ENCODE measurements at places on chromosomes 2 and 18.

DNA sequence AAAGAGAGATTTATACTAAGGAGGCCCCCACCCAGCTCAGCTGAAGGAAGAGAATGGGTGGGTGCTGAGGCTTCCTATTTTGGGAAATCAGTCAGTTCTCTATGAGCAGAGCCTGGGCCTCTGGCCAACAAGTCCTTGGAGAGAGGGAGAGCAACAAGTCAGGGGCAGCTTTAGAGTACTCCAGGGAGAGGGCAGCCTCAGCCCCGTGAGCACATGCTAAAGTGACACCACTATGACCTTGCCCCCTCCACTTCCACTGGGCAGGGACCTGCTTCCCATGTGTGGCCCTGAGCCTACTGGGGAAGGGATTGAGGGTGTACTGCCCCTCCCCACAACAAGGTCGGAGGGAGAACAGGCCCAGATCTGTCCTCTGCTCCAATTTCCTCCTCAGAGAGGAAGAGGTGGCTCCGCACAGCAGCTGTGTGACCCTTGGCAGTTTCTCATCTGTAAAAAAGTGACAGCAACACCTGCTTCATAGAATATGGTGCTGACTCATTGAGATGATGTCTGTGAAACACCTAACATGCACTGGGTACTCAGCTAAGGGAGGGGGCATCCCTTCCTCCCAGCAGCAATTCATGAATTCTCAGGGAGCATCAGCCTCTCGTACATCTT, 72.9 kb downstream of the CLHC1 start:
- DNase-seq, result no peak

DNA sequence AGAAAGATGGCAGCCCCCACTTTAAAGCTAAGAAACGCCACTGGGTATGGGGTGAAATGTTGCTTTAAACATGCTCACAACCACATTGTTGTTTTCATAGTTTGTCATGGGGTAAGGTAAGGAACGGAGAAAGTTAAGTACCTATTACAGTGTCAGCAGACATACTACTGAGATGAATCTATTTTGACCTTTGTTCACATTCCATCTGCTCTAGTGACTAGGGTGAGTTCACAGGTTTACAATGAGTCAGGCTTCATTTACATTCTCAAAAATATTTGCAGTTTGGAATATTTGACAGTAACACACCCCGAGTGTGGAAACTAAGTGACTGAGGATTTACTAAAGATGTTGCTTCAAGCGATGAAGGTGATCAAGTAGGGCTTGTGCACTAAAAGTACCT, 428.7 kb upstream of the ACVR2A start:
- no peak for DNase-seq

DNA sequence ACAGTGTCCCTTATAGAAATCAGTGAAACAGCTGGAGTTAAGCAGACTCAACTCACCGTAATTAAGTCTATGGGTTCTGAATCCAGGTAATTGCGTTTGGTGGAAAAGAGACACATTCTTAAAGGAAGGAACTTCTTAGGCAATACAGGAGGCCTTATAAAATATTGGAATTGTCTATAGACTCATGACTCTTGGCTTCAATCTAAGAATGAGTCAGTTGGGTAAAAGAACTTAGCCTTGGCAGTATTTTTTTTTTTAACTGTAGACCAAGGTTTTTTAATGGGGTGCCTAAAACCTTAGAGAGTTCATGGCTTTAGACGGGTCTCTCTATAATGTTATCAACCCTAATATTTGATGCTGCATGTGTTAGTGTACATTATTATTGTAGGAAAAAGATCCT, 47.6 kb downstream of the CCDC85A start:
- no peak for DNase-seq

- no peak for DNase-seq
Observed at GRCh38 chr2:207612714-207613113, 12.5 kb downstream of the METTL21A start.

DNA sequence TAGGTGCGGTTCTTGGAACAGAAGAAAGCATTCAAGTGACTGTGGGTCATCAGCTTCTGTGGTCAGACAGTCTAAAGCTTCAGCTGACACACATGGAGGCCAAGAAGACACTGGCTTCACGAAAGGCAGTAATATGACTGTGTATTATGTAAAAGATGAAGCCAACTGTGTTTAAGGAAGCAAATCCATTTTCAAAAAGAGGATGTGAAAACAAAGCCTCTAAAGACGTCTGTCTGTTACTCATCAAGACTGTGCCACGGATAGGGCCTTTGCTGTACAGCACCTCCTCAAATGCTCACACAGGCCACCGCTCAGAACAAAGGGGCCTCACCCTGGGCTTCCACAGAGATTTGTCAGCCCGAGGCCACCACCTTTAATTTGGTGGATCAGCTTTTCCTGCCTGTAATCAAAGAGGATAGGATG, 21.1 kb upstream of the TMEM163 start:
- DNase-seq, result no peak

GRCh38 chr2:182166841-182167240, 181.2 kb downstream of the PPP1R1C start:
- DNase-seq, result no peak
